Erythroblast (primary cell): ENCODE measurements at places on chromosomes 3 and 15.

GRCh38 chr15:72503147-72503546 is 29.0 kb downstream of the ARIH1 start:
- no peak for DNase-seq

DNA sequence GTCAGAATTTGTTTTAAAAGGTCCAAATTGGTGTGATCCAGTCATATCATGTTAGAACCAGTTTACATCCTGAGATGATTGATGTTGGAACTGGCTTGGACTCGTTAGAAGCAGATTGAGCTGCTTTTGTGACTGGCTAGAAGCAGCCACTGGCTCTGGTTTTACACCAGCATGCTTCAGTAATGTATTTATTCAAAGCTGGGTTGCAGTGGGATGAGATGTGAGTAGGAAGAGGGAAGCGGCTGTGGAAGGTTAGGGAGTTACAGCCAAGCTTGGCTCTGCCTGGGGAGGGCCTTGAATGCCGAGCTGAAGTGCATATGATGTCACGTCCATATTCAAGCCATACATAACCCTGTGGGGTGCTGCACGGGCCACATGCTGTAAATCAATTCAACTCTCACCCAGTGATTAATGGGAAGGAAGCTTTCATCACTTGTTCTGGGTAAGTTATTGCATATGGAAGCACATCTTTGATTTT is 104.0 kb upstream of the SMAD3 start:
- no peak for DNase-seq

DNA sequence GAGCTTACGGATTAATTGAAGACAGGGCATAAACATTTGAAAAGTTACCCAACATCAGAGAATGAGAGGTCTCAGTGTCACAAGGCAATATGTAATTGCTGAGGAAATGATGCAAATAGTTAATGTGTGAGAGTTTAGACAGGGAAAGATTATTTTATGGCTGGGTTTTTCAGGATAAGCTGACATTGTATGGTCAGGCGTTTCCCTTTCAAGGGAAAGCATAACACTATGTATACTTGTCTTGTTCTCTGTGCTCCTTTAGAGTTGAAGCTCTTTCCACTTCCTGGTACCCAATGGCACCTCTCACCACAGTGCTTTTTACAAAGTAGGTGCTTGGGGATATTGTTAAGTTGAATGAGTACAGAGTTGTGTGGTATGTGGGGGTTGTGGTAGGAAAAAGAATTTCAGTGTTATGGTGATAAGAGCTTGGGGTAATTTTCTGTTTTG is 19.9 kb downstream of the IQGAP1 start:
- no peak for DNase-seq

DNA sequence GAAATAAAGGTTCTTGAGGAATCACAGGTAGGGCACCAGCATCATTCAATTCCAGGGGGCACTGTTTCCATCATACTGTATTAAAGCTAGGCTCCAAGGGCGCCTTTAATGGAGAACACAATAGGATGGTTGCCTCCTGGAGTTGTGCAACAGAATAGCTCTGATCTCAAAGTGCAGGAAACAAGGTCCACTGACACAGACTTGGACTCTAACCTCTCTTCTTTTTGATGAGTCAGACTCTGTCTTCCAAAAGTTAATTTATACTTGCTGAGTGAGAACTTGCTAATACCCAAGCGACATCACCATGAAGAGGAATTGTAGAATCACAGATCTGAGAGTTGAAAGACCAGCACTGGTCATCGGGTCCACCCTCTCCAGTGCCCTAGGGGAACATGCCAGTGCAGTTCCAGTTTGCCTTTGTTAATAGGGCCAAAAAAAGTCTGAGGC is 94.4 kb upstream of the PHLDB2 start:
- no peak for DNase-seq

GRCh38 chr15:35141743-35142471 is 56.8 kb upstream of the NANOGP8 start:
- peak; percentile 11 for DNase-seq

- DNase-seq, result peak; percentile 15
These were observed 118.7 kb downstream of the RPL22L1 start for GRCh38 chr3:170751083-170751898.

- no peak for DNase-seq
These were observed 379.0 kb upstream of the TPRG1 start for GRCh38 chr3:188792793-188793192.

GRCh38 chr15:77057685-77058084 is 13.2 kb downstream of the TSPAN3 start:
- DNase-seq, result no peak

DNA sequence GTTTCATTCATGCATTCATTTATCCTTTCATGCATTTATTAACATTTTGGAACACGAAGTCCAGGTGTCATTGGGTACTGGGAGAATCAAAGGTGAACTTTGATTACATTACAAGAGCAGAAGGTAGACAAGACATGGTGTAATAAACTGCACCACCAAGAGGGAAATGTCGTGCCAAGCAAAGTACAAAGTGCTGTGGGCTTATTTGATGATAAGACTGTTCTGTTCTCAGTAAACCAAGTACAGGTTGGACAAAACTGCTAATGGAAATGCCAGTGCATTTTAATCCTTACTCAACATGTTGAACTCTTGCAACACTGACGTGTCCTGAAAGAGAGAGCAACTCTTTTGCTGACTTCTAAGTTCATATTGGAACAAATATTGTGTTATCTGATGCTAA is 69.4 kb downstream of the MME start:
- DNase-seq, result no peak

GRCh38 chr3:8581806-8582445 is 62.7 kb downstream of the SSUH2 start:
- DNase-seq, result no peak

DNA sequence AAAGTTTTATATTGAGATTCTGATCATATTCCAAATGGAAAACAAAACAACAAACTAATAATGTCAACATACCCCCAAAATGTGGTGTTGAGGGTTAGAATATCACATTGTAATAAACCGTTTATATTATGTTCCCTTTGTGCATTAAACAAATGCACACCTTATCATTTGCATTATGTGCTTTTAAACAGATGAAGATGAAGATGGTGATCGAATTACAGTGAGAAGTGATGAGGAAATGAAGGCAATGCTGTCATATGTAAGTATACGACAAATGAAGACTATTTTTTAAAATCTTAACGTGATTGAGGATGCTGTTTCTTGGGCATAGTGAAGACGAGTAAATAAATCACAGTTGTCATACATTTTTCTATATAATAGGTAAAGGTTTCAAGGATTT is 20.6 kb downstream of the MAP2K5 start:
- DNase-seq, result no peak

- no peak for DNase-seq
These were observed 81.2 kb downstream of the EFL1 start for GRCh38 chr15:82181371-82181770.

DNA sequence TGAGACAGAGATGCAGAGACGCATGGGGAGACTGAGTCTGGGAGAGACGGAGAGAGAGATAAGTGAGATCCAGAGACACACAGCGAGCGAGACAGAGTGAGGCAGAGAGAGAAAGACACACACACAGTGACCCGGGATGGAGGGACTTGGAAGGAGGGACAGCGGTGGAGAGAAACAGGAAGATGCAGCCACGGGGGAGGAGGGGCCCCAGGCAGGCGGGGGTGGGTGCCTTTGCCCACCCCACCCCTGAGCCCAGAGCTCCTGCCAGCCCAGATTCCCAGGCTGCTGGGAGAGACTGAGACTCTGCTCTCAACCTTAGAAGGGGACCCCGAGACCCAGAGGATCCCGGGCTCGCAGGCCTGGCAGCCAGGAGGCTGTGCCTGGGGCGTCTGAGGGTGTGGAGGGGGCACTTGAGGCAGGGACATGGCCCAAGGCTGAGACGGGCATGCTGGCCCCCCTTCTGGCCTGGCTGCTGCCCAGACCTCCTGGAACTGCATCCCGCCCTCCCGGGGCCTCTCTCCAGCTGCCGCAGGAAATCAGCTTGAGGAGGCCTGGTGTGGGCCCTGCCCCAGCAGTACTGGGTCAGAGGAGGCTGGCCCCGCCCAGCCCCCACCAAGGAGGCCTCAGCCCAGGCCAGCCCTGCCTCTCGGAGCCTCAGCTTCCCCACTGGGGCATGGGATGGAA is 18.1 kb downstream of the H1-8 start:
- DNase-seq, result no peak

DNA sequence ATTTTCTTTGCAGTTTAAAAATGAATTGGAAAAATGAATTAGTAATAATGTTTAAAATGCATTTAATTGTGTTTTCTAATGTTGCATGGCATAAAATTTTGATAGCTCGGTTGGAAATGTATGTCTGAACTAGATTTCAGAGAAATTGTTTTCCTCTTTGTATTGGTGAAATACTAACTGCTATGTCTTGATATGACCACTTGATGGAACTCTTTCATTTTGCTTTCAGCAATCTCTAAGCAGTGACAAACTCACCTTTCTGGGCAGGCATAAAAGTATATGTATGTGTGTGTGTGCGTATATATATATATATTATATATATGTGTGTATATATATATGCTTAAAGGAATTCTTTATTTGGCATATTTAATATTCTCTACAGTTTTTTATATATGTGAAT is 239.3 kb upstream of the ZNF717 start:
- DNase-seq, result no peak

DNA sequence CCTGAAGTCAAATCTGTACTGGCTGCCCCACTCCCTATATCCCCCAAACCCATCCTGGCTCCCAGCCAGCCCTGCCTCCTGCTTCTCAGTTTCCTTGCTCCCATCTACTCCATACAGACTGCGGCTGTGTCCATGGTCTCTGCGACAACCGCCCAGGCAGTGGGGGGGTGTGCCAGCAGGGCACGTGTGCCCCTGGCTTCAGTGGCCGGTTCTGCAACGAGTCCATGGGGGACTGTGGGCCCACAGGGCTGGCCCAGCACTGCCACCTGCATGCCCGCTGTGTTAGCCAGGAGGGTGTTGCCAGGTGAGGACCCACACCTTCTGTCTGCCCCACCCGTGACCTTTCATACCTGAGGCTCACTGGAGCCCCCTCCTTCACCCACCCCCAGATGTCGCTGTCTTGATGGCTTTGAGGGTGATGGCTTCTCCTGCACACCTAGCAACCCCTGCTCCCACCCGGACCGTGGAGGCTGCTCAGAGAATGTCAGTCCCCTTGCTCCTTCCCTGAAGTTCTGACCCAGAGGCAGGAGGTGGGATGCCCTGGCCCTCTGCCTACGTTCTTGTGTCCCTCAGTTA is 14.7 kb downstream of the STAB1 start:
- no peak for DNase-seq

DNA sequence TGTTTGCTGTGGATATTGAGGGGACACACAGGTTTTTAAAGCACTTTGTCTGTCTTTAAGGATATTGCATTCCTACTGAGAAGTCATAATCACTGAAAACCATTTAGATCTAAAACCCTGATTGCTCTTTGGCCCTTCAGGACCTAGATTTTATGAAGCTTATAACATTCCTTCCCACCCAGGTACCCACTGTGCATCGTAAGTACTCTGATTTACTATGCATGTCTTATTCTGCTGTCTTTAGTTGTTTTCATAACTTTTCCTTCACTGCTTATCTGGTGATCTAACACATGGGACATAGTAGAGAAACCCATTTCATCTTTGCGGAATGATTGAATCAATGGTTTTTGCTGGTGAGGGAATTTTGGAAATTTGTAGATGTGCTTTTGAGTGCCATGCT is 247.0 kb upstream of the RARB start:
- DNase-seq, result no peak

- no peak for DNase-seq
These were observed 369.5 kb downstream of the FEZF2 start for GRCh38 chr3:62003835-62004234.

GRCh38 chr3:177196008-177196455 is 1.2 kb downstream of the TBL1XR1 start:
- DNase-seq, result peak; percentile 58

- no peak for DNase-seq
These were observed 118.3 kb downstream of the TIGIT start for GRCh38 chr3:114411811-114412803.

DNA sequence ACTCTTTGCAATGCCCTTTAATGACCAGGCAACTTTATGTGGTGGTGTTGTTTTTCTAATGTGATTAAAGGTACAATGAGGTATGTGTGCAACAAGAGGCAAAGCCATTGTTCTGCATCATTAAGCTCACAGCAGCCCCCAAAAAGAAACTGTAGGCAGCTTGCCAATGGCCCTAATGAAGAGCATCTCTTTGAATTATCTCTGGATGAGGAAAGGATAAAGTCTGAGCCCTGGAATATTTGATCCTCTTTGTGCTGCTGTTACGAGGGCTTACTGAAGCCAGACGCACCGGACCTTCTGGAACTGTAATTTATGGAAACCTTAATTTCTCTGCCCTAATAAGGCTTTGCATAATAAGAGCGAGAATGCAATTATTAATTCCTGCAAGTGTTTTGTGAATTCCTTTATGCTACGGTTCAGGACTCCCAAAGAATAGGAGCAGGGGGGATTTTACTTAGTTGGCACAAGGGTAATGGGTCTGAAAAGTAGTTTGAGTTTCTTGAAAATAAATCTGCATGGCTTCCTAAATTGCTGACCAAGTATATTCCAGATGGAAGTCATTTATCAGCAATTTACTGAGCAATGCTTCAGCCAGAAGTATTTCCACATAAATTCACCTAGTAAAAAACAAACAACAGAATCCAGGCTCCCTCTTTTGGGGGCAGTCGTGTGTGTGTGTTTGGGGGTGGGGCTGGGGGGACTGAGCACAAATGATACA is 193.4 kb downstream of the PDZRN3 start:
- no peak for DNase-seq

- no peak for DNase-seq
These were observed 292.9 kb upstream of the NR2F2 start for GRCh38 chr15:96037584-96037983.

DNA sequence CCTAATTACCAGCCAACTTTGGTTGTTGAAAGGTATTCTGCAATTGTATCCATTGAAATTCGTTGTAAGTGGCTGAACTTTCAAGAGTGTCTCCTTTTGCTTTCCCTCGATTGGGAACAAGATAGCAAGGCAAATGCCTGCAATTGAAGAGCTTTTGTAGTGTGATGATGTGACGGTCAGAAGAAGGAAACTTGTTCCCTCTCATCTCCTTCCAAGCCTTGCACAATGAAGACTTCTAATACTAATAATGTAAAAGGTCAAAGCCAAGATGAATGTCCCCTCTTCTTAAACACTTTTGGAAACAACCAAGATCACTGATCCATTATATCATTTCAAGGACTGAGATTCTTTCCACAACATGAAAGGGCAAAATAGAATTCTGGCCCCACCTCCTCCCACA is 101.9 kb upstream of the LMCD1 start:
- no peak for DNase-seq

GRCh38 chr3:188526057-188526456 is 372.1 kb downstream of the LPP start:
- no peak for DNase-seq

GRCh38 chr15:42727750-42728381 is 9.1 kb downstream of the CDAN1 start:
- DNase-seq, result no peak

GRCh38 chr3:35537265-35537664 is 102.1 kb upstream of the ARPP21 start:
- peak; percentile 5 for DNase-seq
